Activated naive CD4-positive, alpha-beta T cell treated with anti-CD3 and anti-CD28 coated beads, Interleukin-2, amount 50 U/mL, for 16 hours (primary cell): ENCODE measurements at places on chromosomes 7 and 10.

DNA sequence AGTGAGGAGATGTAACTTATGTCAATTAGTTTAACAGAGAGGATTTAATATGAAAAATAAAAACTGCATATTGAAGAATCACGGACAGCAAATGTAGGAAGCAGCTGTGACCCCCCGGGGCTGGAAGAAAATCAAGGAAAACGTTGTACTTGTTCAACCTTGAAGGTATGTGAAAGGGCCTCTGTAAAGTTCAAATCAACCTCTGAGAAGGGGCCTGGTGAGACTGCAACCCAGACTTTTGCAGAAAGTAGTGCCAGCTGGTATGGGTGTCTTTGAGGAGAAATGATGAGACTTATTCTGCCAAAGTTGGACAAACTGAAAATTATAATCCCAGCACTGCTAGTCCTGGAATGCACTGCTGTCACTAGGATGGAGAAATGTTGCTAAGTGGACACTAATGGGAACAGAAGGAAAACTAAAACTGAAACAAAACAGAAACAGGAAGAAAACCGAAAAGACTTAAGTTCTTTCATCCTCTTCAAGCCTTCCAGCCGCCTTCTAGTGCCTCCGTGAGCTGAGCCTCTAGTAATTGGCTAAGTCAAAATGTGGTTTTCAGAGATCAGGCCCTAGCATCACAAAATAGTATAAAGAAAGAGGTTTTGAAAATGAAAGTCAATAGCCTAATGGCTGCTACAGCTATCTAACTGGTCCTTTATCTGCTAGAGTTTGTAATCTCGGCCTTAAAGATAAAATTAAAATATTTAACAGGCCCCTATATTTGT is 253.7 kb upstream of the SORCS1 start:
- no peak for DNase-seq

DNA sequence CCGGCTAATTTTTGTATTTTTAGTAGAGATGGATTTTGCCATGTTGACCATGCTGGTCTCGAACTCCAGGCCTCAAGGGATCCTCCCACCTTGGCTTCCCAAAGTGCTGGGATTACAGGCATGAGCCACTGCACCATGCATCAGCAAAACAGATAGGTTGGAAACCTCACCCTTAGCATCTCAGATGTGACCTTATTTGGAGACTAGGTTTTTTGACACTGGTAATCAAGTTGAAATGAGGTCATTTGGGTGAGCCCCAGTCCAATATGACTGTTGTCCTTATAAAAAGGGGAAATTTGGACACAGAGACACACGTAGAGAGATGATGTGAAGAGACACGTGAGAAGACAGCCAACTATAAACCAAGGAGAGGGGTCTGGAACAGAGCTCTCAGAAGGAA is 42.5 kb upstream of the TPST1 start:
- DNase-seq = no peak

- no peak for DNase-seq
These were observed 13.7 kb upstream of the ATE1 start for GRCh38 chr10:121941532-121941931.

GRCh38 chr10:103490986-103491314 is 2.6 kb upstream of the NEURL1 start:
- no peak for DNase-seq

- no peak for DNase-seq
These were observed 9.9 kb upstream of the DOCK1 start for GRCh38 chr10:126895214-126895781.

DNA sequence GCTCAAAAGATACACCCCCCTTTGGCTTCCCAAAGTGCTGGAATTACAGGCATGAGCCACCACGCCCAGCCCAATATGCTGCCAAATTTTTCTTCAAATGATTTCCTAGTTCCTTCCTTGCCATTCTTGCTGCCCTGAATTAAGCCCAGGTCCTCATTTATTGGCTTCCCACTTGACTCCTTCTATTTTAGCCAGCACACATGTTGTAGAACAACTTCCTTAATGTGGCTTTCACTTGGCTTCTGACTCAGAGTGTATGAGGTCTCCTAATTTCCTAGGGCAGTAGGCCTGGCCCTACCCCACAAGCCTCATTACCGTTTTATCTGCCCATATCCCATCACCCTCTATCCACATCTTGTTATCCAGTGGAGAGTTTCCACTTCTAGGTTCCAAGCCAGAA is 21.8 kb upstream of the HIPK2 start:
- DNase-seq = no peak

DNA sequence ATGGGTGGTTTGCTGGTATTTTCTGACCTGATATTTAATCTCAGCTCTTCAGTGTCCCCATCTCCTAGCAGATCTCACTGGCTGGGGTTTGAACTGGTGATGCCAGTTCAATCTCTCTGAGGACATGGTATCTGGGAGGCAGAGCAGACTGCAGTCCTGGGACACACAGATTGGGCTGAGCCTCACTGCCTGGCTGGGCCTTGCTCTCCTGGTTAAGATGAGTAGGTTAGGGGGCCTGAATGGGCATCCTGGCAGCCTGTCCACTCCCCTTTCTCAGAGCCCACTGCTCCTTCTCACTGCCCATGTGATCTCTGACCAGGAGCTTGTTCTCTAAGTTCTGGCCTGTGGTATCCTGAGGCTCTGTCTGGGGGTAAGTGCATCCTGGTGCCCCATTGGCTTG is 363.4 kb downstream of the GLRX3 start:
- DNase-seq = no peak

DNA sequence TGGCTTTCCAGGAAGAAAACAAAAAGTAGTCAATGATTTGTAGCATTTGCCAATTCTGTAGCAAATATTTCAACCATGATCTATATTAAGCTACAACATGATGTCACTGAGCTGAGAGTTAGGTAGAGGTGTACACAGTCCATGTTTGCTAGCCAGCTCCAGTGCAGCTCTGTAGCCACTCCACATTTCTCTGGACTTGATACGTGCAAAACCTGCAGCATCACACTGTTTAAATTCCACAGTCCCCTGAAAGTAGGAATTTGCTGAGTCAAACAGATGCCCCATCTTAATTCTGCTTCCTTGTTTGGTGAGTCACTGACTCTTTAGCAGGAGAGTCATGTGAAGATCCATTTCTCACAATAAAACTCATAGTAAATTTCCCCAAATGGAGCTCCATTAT is 89.8 kb upstream of the LRRTM3 start:
- no peak for DNase-seq

- DNase-seq = no peak
These were observed 49.7 kb downstream of the INPP5F start for GRCh38 chr10:119775529-119775928.

- DNase-seq = no peak
These were observed 43.2 kb upstream of the FAM133B start for GRCh38 chr7:92633211-92633906.
